ENCODE measurements at places on chromosomes 1 and 21.

- DNase-seq, result no peak
These were observed 60.2 kb downstream of the ABCA4 start for GRCh38 chr1:94060720-94061119.

DNA sequence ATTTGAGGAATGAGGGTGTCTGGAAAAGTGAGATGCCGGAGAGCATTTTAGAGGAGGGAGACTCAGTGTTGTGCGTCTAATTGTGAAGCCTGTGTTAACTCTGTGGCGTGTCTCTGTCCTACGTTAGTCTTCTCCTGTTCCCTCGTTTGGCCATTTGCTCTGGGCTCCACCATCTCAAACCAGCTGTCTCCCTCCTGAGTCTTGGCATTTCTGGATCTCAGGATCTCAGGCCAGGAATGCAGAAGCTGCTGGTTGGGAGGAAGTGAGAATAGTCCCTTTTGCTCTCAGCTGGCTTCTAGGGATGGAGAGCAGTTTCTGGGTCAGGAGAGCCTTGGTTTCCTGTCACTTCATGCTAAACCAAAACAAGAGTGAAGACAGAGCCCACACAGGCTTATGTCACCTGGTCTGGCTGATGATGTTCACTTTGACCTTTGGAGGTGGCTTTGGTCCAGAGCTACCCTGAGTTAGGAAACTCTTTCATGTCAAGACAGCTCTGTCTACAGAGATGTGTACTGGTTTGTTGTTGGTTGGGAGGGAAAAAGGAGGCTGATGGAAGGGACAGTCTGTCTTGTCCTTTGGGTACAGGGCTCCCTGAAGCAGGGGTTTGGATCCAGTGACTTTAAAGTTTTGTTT lies 859 bp downstream of the NFASC start:
- DNase-seq, result no peak

GRCh38 chr1:235239851-235240250 lies 78.8 kb upstream of the RBM34 start:
- no peak for DNase-seq

- DNase-seq, result no peak
These were observed 11.4 kb downstream of the MROH7 start for GRCh38 chr1:54653036-54653435.

DNA sequence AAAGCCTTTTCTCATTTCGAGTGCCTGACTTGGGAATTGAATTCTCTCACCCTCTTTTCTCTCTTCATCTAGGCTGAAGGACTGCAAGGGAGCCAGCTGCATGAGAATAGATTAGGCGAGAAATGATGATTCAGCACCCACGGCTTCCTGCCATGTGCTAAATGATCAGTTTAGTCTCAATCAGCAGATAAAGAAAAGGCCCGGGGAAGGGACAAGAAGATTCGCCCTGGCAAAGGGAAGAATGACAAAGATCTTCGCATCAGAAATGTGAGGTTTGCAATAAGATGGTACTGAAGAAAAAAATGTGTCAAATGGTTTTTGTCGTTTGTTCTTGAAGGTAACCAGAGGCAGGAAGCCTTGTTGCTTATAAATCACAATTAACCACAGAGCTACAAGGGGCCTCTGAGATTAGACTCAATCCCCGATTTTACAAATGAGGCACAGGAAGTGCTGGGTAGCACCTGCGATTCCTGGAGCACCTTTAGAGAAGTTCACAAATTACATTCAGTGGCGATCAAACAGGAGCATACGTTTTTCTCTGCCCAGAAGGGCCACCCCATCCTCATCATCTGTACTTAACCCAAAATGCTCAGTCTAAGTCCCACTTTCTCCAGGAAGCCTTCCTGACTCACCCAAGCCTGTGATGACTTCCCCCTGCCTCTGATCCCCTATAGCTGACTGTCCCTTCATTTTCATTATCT lies 183.4 kb downstream of the ZNF281 start:
- no peak for DNase-seq

DNA sequence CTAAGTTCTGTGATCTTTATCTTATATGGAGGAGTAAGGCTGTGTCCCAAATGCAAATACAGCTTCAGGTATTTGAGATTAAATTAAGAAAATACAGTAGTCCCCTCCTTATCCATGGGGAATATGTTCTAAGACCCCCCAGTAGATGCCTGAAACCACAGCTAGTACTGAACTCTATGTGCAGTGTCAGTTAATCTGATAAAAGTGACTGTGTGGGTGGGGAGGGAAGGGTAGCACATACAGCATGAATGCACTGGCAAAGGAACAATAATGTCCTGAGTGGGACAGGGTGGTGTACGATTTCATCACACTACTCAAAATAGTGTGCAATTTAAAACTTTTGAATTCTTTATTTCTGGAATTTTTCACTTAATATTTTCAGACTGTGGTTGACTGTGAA lies 83.1 kb downstream of the HS2ST1 start:
- no peak for DNase-seq

DNA sequence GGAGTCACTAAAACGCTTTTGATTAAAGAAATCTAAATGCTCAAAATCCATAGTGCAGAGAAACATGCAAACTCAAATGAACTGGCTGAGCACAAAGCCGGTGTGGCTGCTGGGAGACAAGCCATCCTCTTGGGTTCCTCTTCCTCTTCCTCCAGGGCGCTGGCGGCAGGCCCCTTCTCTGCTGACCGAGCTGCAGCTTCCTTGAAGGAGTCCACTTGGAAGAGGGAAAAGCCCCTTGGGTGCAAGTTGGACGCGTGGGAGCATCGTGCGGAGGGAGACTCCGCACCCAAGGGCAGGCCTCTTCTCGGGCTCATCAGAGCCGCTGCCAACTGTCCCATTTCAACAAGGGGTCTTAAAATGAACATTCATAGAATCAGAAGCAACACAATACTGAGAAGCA lies 7.9 kb downstream of the CCNL2 start:
- DNase-seq, result no peak

- DNase-seq, result no peak
These were observed 856 bp downstream of the AVPR1B start for GRCh38 chr1:206116191-206116872.

Measured in T-helper 9 cell (primary cell).